Pons (tissue), 1 donor: ENCODE measurements at places on chromosomes 4 and X.

- no peak for DNase-seq
Observed at GRCh38 chr4:1400191-1400805, 5.9 kb downstream of the NKX1-1 start.

GRCh38 chr4:1058198-1058996 is 47.0 kb downstream of the FGFRL1 start:
- no peak for DNase-seq

- DNase-seq = no peak
Observed at GRCh38 chr4:8195431-8195830, 3.7 kb upstream of the SH3TC1 start.

- DNase-seq = no peak
Observed at GRCh38 chrX:9659571-9660195, 106.0 kb downstream of the GPR143 start.

- DNase-seq = no peak
Observed at GRCh38 chrX:66994729-66995128, 355.9 kb upstream of the EDA2R start.

- no peak for DNase-seq
Observed at GRCh38 chrX:29435396-29435795, 780.0 kb upstream of the MAGEB2 start.

- DNase-seq = no peak
Observed at GRCh38 chrX:71640002-71640401, 21.7 kb upstream of the CXCR3 start.

DNA sequence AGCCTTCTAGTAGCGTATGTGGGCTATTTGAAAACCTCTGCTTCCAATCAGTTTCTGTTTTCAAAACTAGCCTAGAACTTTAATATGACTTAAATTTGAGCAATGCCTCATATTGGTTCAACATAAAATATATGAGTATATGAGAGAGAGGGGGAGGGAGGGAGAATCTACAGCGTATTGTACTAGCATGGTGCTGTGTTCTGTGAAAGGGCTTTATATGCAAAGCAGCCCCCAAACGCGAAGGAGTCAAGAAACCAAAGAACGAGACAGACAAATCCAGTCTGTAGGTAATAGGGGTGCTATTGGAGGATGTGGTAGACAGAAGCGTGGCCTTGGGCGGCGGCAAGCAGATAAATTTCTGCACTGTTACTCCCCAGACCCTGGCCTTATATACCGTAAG is 784 bp upstream of the ANXA5 start:
- DNase-seq = no peak

- DNase-seq = no peak
Observed at GRCh38 chrX:154654925-154655324, 1.5 kb upstream of the CTAG2 start.

GRCh38 chrX:94551831-94552230 is 877.8 kb downstream of the FAM133A start:
- DNase-seq = no peak

DNA sequence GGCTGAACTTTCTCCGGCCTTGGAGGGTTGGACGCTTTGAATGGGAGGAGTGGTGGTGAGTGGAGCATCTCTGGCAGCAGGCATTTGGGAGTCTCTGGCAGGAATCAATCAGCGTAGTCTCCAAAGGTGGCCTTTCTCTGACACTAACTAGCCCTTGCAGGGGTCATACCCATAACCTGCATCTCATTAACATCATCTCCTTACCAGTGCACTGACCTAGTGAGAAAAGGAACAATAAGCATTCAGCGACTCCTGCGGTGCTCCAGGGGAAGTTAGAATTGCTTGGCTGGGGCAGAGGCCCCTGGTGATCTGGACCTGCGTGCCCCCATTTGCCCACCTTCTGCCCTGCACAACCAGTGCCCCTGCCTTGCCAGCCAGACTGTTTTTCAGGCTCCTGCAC is 161.9 kb downstream of the PTTG2 start:
- no peak for DNase-seq

DNA sequence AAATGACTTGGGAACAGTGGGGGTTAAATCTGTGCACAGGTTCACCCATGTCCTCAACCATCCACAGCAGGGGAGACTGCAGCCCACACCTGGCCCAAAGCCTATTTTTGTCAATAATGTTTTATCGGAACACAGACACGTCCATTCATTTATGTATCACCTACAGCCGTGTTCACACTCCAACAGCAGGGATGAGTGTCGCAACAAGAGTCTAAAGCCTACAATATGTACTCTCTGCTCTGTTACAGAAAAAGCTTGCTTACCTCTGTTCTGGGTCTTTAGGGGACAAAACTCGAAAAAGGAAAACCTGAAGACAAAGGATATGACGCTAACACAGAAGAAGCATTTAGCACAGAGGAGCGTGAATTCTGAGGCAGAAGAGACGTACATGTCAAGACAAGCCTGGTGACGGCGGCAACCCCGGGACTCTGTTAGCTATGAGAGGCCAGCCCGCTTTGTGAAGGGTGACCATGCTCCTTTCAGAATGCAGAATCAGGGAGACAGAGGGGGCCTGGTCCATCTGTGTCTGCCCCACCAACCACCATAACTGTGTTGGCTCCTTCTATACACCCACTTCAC is 45.5 kb downstream of the AFAP1 start:
- no peak for DNase-seq

DNA sequence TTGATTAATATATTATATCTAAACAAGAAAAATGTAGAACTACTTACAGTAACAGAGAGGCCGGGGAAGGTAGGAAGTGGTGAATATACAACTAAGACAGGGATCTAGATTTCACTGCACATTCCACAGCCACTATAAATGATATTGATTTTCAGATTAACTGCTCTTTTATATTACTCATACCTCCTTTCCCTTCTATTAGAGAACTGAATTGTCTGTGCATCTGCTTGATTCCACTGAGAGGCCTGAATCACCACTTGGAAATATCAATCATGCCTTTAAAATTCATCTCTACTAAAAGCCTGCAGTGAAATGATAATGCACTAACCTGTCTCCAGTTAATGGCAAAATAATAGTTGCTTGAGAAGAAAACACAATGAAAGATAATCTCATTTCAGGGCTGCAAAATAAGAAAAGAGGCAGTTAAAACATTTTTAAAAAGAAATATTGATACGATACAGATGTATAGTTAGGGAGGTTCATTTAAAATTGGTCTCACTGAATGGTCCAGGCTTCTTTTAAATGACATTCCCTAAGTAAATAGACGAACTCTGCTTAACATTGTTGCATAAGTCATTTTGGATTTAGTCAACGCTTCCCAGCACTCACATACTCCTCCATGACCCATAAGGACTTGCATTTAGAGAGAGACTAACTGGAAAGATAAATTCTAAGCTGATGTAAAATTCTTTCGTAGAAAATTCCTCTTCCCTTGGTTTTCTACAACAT is 3.8 kb downstream of the ANTXR2 start:
- no peak for DNase-seq

DNA sequence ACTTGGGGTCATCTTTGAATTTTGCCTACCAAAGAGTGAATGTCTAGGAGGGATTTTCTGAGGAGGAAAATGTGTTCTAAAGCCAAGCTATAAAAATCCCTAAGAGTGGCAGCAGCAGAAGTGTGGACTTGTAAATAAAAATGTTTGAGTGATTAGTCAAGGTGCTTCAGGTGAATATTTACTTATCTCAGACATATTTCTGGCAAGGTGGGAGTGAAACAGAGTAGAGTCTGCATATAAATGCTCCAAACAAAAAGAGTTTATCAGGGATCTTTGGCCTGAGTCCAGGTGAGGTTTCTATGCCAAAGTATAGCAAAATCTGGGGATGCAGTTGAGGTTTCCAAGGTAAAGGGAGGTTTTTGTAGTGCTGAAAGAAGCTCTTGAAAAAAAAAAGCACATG is 19.7 kb downstream of the CYSLTR1 start:
- no peak for DNase-seq

DNA sequence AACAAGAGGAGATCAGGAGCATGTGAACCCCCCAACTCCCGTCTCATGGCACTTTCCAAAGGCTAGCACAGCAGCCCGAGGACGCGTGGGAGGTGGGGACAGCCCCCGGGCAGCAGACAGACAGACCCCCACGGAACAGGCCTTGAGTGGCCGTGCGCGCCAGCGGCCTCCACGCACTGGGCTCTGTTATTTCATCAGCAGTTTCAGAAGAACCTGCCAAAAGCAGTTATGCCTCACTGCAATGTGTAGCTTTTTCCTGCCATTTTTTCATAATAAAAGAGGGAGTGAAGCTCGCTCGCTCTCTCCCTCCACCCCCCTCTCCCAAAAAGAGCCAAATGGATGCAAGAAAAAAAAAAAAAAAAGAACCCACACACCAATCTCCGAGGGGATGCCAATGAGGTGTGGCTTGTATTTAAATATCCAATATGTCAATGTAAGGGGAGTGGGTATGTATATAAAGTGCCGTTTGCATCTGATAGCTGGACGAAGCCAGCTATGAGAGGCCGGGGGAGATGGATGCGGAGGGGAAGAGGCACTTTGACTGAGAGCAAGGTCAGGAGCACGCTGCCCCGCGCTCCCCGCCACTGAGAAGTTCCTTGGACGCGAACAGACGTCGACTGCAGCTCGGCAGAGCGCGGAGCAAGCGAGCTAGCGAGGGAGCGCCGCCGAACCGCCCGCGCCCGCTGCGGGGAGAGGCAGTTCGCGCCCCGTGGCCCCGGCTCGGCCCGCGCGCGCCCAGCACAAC is at the start of gene FGF16:
Gene FGF16 (plus strand): TSS at position 482 of the 745 bp plus-strand sequence. CDS start 286 bp downstream, outside the sequence.
- DNase-seq = no peak

- no peak for DNase-seq
Observed at GRCh38 chr4:40490481-40490880, 139.2 kb downstream of the RBM47 start.

DNA sequence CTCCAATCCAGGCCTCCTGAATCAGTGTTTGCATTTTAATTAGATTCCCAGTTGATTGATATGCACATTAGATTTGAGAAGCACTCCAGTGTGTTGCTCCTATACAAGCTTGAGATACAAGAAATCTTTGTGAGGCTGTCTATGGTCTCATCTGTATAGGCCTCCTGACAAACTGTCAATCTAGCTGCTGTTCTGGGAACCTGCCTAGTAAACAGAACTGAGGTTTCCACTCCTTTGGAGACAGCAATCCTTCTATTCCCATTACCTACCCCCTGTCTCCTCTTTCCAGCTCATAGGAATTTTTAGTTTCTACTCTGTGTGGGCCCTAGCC is 306.1 kb upstream of the EMCN start:
- DNase-seq = no peak

- DNase-seq = no peak
Observed at GRCh38 chr4:180434131-180434895, 1808.9 kb upstream of the TENM3 start.

- no peak for DNase-seq
Observed at GRCh38 chr4:183716302-183716701, 57.2 kb downstream of the TRAPPC11 start.

DNA sequence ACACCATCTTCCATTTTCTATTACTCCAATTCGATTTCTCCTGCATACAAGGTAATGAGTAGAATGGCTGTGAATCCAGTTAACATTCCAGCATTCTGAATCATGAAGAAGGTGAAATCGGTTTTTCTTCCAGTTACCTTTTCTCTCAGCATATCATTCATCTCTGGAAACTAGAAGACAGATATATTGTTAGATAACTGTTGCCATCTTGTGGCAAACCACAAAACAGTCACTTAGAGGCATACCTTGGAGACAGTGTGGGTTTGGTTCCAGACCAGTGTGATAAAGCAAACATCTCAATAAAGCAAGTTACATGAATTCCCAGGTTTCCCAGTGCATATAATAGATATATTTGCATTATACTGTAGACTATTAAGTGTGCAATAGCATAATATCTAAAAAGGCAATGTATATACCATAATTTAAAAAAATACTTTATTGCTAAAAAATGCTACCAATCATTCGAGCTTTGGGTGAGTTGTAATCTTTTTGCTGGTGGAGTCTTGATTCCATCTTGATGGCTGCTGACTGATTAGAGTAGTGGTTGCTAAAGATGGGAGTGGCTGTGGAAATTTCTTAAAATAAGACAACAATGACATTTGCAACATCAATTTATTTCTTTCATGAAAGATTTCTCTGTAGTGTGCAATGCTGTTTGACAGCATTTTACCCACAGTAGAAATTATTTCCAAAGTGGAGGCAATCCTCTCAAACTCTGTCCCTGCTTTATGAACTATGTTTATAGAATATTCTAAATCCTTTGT is 82.1 kb downstream of the SLC39A8 start:
- peak; percentile 68 for DNase-seq

- DNase-seq = no peak
Observed at GRCh38 chrX:121858867-121859647, 811.6 kb downstream of the GLUD2 start.

DNA sequence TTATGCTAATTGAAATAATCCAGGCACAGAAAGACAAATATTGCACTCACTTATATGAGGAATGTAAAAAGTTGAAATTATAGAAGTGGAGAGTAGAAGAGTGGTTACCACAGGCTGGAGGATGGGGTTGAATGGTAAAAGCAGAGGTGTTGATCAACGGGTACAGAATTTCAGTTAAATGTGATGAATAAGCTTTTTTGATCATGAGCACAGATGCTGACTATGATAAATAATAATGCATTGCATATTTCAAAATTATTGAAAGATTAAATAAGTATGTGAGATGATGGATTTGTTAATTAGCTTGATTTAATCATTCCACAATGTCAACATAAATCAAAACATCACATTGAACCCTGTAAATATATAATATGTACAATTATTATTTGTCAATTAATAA is 213.1 kb downstream of the DCAF12L2 start:
- DNase-seq = no peak

DNA sequence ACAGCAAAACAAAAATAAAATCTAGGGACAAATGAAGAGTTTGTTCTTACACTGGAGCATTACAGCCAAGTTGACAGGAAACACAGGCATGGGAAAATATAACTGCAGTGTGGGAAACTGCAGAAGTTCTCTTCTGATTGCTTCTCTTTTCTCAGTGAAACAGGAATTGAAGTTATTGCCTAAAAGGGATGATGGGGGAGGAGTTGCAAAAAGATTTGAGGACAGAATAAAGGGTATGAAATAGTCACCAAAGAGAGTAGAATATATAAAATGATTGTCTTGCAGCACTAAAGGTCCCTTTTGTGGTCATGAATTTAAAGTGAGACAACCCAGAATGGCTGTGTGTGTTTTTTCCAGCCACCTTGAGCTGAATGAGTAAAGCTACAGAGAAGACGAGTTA is 103.7 kb downstream of the JADE1 start:
- peak; percentile 60 for DNase-seq

GRCh38 chr4:62004881-62005280 is 804.8 kb downstream of the ADGRL3 start:
- no peak for DNase-seq

DNA sequence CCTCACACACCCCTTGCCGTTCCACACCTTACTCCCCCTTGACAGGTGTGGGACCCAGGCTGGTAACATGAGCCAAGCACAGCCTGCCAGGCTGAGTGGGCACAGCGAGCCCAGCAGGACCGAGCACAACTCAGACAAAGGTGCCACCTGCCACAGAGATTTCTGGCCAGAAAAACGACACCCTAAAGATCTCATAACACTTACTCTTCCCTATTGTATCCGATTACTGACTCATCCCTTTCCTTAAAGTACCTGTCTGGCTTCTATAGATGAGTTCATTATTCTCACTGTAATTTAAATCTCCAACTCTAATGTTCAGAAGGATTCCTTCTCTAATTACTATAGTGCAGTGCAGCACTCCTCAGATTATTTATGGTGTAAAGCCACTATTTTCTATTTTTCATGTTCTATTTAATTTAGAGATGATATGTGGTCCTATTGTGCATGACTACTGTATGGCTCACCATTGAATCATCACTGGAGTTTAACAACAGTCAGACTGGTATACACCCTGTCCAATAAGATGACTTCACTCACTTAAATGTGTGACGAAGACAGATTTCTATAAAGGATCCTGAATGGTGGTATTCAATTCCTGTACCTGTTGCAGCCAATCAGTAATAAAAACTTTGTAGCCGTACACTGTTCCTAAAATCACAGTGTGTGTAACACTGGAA is 7.6 kb upstream of the SYTL5 start:
- no peak for DNase-seq

- no peak for DNase-seq
Observed at GRCh38 chr4:144701683-144702233, 55.8 kb downstream of the HHIP start.
